ENCODE measurements at places on chromosomes 6 and 20.

DNA sequence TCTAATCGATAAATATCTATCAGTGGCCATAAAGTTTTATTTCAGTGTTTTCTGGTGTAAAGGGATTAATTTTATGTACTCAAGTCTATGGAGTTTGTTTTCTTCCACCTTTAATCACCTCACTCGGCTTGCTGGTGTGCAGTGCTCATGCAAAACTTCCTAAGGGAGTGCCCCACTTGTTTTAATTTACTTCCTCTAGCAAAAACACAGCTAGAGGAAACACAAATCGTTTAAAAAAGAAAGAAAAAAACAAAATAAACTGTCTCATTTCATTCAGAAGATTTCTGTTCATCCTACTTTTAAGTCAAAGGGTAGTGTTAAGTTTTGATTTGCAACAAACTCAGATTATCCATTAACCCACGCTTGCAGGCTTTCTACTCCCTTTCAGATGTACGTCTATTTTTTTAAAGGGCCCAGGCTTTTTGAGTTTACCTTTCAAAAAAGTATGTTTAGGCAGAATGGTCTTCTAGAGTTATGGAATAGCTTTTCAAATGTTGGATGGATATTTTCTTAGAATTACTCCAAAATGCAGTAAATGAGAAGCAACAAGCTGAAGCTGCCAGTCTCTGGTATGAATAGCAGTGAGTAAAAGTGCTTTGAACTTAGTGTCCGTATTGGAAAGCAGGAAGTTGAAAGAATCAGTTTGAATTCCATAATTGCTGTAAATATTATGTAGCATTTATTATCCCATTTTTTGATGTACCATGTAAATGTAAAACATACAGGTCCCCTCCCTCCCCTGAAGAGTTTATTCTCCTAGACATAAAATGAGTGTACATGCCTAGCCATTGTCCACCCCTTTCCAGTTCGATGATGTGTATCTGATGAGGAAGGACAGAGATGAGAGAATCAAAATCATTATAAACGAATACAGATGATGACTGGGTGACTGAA is 113.3 kb downstream of the SLC16A10 start:
- no peak for DNase-seq

DNA sequence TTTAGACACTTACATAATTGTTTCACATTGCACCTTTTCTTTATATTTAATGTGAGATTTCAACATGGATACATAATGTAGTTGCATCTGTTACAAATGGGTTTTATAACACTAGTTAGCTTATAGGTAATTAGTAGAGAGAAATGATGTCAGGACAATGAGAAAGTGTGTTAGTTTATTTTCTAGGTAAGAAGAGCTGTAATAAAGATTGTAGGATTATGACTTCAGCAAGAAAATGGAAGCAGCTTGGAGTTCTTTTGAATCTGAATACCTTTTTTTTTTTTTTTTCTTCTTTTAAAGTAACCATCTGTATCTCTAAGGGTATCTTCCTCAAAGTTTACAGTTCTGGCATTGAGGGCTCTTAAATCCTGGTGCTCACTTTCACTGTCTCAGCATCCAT is 35.3 kb downstream of the CD2AP start:
- no peak for DNase-seq

DNA sequence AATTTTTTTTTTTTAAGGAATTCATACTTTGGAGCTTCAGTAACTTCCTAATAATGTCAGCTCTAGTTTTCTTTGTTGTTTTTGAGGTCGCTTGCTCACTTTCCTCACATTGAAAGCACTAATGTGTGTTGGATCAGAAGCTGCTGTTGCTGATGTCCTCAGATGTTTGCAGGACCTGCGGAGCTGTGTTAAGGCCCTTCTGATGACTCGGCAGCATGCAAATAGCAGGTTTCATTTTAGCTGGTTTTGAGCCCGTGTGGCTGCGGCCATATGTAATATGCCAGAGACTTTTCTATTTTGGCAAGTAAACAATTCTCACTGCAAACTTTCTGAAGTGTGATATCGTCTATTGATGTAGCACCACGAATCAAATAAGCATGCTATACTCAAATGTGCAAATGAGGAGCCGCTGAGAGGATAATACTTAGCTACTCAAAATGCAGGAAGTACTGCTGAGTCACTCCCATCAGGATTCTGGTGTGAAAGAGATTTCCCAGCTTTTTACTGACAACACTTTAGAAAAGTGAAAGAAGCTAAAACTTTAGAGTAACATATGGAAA is 187.8 kb downstream of the SASH1 start:
- DNase-seq, result peak; percentile 48

DNA sequence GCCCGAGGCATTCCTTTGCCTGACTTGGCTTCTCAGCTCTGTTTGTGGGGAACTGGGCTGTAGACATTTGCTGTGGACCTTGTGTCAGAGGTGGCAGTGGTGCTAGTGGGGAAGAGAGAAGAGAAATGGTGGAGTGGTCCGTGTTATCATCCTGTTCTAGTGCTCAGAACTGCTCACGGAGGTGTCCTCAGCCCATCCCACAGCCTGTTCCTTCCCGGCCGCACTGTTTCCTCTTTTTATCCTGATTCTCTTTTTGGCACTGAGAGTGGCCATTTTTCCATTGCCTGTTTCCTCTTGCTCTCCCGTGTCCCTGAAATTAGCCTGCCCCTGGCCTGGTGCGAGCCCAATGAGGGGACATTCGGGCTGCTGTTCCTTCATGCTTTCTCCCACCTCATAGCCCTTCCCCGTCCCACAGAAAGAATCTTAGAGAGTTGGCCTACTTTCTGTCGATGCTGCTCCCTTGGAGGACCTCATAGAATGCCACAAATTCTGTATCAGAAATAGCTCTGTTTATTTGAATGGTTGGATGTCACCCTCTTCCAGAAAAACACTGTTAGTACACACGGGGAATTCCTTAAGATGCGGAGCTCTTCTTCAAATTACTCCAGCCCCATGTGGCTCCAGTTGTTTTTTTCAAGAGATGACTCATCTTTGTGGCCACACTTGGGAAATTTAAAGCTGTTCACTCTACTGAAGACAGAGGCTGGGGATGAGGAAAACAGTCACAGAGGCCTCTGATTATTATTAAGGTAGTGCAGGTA is 26.1 kb downstream of the FARS2 start:
- DNase-seq, result peak; percentile 74

DNA sequence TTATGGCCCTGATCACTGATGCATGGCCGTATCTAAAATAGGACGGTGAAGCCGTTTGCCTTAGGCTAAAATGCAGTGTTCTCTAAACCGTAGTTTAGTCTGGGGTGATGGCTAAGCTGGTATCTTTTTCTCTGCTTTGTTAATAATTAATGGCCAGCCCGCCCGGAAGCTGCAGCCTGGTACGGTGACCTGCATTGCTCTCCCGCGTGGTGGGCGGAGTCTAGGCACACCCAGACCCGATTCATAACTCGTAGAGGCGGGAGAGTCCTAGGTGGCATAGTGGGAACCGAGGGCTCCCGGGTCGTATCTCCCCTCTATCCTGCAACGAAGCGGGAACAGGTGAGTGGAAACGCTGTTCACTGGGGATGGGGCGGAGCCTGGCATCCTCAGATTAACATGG is 5.5 kb downstream of the CDH4 start:
- DNase-seq, result no peak

DNA sequence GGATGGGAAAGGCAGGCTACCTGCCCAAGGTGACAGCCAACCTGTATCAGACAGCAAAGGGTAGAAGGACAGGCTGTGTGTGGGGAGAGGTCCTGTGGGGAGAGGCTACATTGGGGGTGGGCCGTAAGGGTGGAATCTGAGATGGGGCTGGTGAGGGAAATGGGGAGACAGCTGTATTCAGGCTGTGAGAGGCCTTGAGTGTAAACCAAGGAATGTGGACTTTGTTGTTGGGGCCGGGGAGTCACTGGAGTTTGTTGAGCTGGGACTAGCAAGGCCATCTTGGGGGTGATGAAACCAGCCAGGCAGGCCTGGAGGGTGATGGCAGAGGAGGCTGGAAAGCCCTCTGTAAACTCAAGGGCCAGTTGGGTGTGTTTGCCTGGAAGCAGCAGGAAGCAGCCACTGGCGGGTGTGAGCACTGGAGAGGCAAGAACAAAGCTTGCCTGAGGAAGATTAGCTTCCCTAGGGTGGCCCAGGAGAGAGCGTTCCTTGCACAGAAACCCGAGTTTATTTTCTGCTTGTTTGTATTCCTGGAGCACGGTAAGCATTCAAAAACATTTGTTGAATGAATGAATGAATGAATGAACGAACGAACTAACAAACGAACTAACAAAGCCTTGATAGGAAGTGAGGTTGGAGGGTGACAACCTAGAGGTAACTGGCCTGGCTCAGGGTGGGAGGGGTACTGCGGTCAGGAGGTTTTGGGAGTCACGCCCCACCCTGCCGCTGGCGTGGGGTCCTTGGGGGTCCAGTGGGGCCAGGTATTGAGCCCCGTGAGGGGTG is 18.9 kb downstream of the TTBK1 start:
- no peak for DNase-seq

DNA sequence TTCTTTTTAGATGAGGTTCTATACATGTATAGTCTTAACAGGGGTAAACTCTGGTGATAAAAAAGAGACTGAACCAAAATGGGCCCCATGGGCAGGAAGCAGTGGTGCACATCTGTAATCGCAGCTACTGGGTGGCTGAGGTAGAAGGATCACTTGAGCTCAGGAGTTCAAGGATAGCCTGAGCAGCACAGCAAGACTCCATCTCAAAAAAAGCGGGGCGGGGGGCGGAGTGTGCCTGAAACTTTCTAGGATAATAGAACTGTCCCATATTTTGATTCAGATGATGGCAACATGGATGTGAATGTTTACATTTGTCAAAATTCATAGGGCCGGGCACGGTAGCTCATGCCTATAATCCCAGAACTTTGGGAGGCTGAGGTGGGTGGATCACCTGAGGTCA is 48.8 kb upstream of the TAF8 start:
- no peak for DNase-seq

DNA sequence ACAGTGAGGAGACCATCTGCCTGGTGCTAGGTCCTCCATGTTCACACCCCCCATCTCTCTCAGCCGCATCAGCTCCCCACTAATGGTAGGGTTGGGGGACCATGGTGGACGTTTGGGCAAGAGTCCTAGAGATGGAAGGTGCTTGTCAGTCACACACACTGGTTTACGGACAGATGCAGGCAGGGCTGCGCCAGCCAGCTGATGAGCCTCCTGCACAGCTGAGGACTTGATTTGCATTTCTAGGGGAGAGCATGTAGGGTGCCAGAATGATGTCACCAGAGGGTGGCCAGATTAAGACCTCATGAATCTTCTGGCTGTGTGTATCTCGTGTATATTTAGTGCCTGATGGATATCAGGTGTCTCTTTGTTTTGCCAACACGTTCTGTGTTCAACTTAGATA is 28.6 kb downstream of the CST8 start:
- DNase-seq, result no peak

DNA sequence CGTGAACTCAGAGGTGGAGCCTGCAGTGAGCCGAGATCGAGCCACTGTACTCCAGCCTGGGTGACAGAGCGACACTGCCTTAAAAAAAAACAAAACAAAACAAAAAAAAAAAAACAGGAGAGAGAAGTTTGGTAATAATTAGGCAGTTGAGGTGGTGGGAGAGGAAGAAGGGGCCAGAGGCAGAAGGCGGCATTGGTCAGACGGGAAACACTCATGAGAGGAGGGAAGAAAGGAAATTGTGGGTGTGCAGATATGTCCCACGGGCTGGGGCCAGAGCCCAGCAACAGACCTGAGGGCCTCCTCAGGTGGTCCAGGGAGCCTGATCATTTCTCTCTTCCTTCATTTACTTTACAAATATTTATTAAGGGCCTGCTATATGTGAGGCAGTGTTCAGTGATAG is 20.0 kb downstream of the SULF2 start:
- no peak for DNase-seq

- no peak for DNase-seq
Measured at GRCh38 chr6:159169193-159169555, at the start of gene FNDC1. FNDC1 (plus strand) TSS chr6:159169400; CDS start chr6:159169597, 197 bp downstream.

GRCh38 chr20:63152322-63153253 is 63.3 kb downstream of the YTHDF1 start:
- no peak for DNase-seq

DNA sequence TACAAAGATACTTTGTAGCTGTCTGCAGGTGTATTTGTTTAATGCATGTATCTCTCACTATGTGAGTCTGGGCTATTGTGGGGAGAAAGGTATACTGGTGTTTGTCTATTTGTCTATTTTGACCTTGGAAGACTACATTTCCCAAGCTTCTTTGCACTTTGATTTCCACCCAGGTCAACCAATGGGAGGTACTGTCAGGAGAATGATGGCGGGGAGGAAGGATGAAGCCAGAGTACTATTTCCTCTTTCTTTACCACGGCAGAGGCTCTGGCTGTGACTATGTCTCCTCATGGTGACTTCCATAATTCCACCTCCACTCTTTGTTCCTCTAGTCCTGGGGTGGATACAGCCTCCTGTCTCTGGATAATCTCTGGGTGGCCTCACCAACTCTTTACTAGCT is 23.1 kb downstream of the LBP start:
- peak; percentile 17 for DNase-seq

DNA sequence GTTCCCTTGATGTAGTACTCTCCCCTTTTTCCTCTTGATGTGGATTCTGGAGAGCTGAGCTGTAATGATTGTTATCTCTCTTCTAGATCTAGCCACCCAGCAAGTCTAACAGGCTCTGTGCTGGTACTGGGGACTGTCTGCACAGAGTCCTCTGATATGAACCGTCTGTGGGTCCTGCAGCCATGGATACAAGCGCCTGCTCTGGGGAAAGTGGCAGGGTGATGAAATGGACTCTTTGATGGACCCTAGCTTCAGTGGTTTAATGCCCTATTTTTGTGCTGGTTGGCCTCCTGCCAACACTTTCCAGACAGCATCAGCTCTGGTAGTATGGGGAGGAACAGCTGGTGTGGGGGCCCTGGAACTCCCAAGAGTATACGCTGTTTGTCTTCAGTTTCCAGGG is 216.3 kb downstream of the ADGRG6 start:
- DNase-seq, result no peak

GRCh38 chr6:143196525-143197225 is 136.0 kb downstream of the AIG1 start:
- DNase-seq, result no peak

- DNase-seq, result no peak
Measured at GRCh38 chr6:16482702-16483314, 244.4 kb downstream of the GMPR start.

DNA sequence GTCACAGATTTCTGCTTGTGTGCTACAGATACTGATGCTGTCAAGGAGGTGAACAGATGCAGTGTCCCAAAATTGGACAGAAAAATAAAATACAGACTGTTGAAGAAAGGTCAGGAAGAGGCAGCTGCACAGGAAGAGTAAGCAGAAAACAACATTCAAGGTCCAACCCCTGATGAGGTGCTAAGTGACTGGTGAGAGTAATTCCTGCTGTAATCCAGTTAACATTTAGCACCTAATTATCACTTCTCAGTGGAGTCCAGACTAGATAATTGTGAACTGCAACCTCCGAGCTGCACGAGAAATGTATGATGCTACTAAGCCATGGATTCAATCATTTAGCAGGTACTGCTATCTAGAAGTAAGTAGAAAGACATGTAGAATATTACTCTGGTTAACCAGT is 36.3 kb upstream of the NRSN1 start:
- DNase-seq, result no peak

- no peak for DNase-seq
Measured at GRCh38 chr6:72760114-72760793, 138.4 kb downstream of the KCNQ5 start.

- no peak for DNase-seq
Measured at GRCh38 chr6:11762794-11763459, 15.7 kb downstream of the ADTRP start.

GRCh38 chr6:53591873-53592272 is 47.0 kb upstream of the GCLC start:
- peak; percentile 65 for DNase-seq
